ENCODE measurements at places on chromosomes 3 and 15.

DNA sequence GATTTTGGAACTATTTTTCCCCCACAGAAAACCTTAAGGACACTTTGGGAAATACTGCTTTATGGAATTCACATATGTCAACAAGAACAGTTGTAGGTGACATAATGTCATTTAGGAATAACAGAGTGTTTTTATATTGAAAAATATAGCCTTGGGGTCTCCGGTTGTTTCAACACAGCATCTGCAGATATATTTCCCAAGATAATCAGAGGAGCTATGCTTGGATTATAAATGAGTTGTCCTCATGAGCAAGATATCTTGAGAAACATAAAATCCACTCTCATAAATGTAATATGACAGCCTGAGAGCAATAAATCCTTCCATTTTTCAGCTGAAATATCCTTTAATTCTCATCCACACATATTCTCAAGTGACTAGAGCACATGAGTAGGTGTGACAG, 473.7 kb upstream of the LMCD1 start:
- no peak for DNase-seq

GRCh38 chr3:191005790-191006189, 143.3 kb upstream of the GMNC start:
- no peak for DNase-seq

- DNase-seq = no peak
These were observed 69.5 kb downstream of the CCR1 start for GRCh38 chr3:46138581-46138980.

DNA sequence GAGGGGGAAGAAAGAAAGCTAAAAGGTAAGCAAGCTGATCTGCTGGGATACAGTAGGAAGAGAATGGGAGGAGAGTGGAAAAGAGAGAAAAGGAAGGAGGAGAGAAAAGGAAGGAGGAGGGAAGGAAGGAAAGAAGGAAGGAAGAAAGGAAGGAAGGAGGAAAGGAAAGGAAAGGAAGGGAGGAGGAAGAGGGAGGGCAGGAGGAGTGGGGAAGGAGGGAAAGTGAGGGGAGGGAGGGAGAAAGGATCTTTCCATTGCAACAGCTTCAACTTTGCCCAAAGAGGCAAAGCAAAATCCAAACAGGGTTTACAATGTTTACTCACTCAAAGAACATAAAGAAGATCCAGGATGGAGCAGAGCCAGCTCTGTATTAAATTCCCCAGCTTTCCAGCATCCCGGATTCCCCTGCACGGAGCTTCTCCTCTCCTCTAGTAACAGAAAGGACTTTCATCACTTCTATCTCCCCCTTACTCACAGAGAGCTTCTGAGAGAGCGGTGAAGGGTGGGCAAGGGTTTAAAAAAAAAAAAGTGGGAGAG, 494.2 kb upstream of the PROK2 start:
- DNase-seq = no peak

- DNase-seq = no peak
These were observed 6.6 kb downstream of the KLF15 start for GRCh38 chr3:126350502-126351085.

DNA sequence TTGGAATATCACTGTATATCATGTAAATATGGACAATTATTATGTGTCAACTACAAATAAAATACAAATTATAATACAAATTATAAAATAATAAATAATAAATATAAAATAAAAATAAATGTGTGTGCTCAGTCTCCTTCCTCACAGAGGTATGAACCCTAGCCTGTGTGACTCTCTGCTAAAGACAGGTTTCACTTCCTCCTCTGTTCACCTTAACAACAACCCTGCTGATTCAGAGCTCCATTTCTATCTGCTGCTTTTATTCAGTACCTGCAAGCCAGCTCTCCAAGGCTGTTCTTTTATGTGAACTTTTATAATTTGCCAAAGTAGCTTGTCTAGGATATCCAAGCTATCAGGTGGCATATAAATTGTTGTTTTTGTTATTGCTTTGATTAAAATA, 610.7 kb upstream of the GRM7 start:
- DNase-seq = no peak

DNA sequence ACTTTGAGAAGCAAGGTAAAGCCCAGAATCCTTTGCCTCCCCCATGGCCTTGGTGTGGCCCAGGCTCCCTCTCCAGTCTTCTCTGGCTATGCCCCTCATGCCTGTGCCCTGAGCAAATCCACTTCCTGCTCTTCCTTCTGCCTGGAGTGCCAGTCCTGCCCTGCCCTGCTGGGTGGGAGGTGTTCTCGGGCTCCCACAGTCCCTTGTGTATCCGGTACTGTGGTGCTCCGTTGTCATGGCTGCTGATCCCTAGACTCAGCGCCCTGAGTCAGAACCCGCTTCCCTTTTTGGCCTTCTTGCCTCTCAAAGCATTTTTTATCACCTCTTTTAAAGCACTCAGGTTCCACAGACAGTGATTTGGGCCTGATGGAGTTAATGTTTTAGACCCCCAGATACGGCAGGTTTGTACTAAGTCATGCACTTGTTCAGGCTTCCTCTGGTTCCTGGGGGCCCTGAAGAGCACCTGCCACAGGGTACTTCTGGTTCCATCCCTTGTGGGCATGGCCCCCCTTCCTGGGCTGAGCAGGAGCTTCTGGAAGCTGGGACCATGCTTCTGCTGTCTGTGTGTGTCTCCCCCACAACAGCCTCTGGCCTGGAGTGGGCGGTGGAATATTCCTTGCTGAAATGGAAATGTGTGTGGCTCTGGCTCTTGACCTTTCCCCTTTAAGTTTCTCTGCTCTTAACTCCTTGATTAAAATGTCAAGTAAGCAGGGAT, 29.6 kb upstream of the ADAMTS7 start:
- DNase-seq = no peak

GRCh38 chr15:27454281-27455075, 483.5 kb downstream of the GABRG3 start:
- no peak for DNase-seq

Measured in endothelial cell (in vitro differentiated cells).